ENCODE measurements at places on chromosomes 2 and 18.

GRCh38 chr2:74357627-74358026 is 14.4 kb upstream of the SLC4A5 start:
- DNase-seq = no peak

GRCh38 chr2:48122166-48122565 is 215.9 kb upstream of the FBXO11 start:
- DNase-seq = no peak

GRCh38 chr2:44936715-44937687 is 4.5 kb upstream of the SIX3 start:
- no peak for DNase-seq

- no peak for DNase-seq
Observed at GRCh38 chr2:40265602-40266001, 186.3 kb downstream of the SLC8A1 start.

DNA sequence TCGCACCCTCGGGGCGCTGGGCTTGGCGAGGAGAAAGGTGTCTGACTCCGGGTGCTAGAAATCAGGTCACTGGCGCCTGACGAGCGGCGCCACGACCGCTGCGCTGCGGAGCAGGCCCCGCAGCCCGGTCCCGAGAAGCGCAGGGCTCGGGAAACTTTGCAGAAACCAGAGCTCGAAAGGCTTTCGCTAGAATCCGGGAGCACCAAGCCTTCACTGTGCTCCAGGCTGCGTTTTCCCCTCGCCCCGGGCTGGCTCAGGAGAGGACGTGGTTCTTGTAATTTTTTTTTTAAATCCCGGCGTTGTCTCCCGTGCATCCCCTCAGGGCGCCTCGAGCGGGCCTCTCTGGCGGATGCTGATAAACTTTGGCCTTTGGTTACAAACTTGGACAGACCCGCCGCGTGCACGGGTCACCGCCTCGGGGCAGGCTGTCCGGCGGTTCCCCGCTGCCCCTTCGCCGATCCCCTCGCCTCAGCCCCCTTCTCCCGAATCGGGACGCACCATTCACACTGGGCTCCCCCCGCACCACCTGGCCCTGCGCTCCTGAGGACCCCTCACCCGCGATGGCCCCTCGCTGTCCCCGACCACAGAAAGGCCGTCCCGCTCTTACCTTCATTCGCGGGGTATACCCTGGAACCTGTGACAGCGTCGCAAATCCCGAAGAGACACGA is 419 bp downstream of the EPHA4 start:
- DNase-seq = peak; percentile 6

- no peak for DNase-seq
Observed at GRCh38 chr2:237919593-237919992, 47.2 kb upstream of the UBE2F start.
